CD4-positive, alpha-beta T cell treated with Interleukin-15 for 1 hour (primary cell): ENCODE measurements at places on chromosomes 2 and 18.
A peak's percentile ranks its signal among the peaks of the same experiment; 100 is the strongest.

GRCh38 chr18:41767960-41768359 lies 187.1 kb upstream of the PIK3C3 start:
- DNase-seq = no peak

DNA sequence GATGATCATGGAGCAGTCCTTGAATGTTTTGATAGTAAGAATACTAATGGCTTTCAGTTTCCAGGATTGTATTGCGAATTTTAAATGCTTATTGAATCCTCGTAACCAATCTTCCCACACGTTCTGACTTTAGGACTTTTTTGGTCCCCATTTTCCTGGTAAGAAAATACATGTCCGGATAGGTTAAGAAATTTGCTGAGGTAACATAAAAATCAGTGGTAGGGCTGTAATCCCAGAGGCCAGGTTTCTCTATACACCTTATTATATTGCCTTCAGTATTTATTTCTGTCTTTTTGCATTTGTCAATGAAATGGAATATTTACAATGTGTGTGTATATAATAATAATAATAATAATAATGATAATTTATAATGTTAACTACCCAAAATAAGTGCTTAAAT lies 603.2 kb downstream of the TMEM182 start:
- no peak for DNase-seq

DNA sequence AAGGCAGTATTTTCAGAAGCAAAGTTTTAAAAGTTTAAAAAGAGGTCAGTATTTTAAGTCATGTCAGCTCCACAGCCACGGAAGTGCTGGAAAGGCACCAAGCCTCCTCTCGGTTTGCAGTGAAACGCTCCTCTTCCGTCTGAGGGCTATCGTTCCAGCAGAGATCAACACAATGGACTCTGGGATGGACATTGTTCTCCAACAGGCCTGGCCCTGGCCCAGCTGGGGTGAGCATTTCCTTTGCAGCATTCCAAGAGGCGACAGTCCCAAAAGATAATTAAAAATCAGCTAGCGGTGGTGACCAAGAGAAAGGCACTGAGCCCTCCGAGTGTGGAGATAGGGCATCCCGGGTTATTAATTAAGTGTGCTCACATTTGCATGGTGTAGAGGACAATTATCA lies 95.9 kb upstream of the LCLAT1 start:
- no peak for DNase-seq

DNA sequence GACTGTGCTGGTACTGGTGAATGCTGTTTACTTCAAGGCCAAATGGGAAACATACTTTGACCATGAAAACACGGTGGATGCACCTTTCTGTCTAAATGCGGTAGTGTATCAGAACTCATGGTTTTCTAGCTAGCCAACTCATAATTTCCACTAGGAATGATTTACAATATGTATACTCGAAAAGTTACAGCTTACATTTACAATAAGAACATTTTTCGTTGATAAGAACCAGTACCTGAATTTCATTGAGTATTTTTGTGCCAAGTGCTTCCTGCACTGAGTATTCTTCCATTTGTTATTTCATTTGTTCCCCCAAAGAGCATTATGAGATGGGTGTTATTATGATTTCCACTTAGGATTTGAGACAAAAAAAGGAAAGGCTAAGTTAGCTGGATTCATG lies 21.9 kb downstream of the SERPINB12 start:
- DNase-seq = no peak

- no peak for DNase-seq
Measured at GRCh38 chr2:46187112-46187618, 110.0 kb upstream of the EPAS1 start.

- no peak for DNase-seq
Measured at GRCh38 chr2:139864821-139865302, 1084.7 kb upstream of the NXPH2 start.

DNA sequence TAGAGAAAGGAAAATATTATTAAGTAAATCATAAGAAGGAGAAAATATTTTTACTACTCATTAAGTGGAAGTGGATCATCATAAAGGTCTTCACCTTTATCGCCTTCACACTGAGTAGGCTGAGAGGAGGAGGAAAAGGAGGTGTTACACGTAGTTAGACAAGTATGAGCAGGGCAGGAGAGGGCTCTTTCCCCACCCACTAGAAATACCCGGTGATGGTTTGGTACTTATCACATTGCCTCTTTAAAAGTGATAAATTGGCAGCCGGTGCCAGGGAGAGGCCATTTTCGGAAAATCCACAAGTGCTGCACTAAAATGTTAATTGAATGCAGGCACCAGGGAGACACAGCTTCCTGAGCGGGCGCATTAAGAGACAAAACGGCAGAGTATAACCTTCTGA lies 598.7 kb upstream of the SOX11 start:
- no peak for DNase-seq

DNA sequence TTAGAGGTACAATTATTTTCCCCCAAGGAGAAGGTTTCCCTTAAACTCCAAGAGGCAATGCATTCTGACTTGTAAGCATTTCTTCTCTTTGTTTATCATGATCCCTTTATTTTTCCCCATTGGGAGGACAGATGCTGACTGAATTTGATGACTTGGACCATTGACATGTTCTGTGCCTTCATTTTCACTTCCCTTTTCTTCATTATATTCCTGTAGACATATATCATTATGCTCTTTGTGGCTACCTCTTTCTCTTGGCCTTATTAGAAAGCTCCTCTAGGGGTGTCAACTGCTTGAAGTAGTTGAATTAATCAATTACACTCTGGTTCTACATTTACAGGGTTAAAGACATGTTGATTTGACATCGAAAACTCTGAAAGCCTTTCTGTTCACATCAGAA lies 330.0 kb upstream of the DCC start:
- no peak for DNase-seq

- no peak for DNase-seq
Measured at GRCh38 chr2:48905696-48906095, 150.2 kb upstream of the LHCGR start.

DNA sequence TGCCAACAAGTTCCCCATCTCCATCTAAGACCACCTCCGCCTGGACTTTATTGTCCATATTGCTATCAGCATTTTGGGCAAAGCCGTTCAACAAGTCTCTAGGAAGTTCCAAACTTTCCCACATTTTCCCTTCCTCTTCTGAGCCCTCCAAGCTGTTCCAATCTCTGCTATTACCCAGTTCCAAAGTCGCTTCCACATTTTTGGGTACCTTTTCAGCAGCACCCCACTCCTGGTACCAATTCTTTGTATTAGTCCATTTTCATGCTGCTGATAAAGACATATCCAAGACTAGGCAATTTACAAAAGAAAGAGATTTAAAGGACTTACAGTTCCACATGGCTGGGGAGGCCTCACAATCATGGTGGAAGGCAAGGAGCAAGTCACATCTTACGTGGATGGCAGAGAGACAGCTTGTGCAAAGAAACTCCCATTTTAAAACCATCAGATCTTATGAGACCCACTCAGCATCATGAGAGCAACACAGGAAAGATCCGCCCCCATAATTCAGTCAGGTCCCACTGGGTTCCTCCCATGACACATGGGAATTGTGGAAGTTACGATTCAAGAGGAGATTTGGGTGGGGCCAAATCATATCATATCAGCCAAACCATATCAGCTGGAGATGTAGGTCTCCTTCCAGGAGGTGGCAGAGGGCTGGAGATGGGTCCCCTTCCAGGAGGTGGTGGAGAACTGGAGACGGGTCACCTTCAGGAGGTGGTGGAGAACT lies 19.8 kb upstream of the TXNDC2 start:
- DNase-seq = no peak

DNA sequence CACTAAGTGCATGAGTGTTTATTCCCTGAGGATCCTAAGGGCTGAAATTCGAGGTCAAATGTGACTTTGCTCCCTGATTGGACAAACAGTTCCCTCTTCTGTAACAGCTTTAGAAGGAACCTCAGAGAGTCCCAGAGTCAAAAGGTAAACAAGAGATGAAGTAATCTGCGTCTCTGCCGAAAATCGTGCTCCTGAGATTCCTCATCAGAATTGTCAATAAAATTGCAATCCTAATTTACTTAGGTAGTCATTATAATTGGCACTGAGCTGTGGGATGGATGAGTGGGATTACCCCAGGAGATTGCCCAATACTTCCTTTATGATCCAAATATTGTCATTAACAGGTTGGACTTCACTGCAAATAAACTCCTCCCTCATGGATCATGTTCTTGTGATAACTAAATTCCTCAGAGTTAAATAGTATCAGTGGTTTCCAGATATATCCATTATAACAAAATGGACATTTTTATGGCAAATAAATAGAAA lies 907 bp upstream of the SUCLG1 start:
- no peak for DNase-seq

- DNase-seq = no peak
Measured at GRCh38 chr2:25845843-25846505, 32.3 kb downstream of the ASXL2 start.

DNA sequence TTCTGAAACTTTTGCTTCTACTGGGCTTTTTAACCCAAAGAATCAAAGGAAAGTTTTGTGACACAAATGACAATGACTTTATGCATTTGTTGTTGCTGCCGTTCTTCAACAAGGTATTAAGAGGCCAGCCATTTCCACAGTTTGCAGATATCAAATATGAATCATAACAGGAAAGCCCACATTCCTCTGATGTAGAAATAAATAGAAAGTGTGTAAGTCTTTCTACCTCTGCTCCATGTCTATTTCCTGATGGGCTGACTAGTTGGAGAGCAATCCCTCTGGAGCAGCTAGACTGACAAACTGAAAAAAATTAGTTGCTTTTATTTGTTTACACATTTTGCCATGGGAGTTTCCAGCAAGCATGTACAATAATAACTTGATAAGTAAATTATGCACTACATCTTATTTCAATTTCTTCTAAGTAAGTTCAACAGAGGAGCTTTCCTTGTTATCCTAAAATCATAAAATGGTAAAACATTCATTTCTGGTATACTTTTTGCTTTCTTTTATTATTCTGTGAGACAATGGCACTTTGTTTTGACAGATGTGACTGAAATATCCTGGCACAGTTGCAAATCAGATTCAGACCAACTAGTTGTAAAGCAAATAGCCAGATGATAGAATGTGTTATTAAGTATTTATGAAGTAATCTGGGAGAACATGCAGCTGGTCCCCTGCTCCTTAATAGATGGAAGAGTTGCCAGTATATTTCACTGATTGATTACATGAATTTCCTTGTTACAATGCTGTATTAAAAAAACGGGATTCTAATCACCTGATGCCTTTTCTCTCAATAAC lies 266.7 kb downstream of the METTL4 start:
- no peak for DNase-seq

GRCh38 chr2:160411167-160411566 lies 82.4 kb downstream of the RBMS1 start:
- peak; percentile 29 for DNase-seq
